ENCODE measurements at places on chromosomes 1 and 21.

GRCh38 chr1:192010406-192010805 lies 147.9 kb upstream of the RGS18 start:
- no peak for DNase-seq

GRCh38 chr1:41856151-41856943 lies 62.4 kb downstream of the HIVEP3 start:
- DNase-seq, result no peak

GRCh38 chr21:28687586-28687985 lies 305.1 kb downstream of the LTN1 start:
- DNase-seq, result no peak

DNA sequence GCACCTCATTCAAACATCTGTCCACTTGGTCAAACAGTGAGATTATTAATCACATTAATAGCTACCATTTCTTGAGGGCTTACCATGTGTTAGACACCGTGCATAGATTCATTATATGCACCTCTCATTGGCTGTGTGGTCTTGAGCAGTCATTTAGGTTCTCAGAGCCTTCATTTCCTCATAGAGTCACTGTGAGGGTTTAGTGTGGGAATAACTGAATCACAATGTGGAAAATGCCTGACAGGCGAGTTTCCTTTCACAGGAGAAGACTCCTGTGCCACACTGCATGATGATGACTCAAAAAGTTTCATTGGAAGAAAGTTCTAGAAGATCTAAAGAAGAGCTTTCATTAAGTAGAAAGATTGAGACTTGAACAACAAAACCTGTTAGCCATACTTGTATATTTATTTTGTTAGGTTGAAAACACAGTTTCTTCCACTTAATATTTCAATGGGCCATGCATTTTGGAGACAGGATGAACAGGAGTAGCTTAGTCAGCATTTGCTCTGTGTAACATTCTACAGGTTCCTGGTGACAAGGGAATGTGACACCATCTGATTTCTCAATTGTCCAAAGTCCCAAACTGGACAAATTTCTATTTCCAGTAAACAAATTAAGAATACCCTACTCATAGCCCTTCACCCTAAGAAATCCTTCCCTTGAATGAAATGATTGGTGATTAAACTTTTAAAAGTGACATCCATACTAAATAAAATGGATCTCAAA lies 45.7 kb downstream of the FYB2 start:
- no peak for DNase-seq

DNA sequence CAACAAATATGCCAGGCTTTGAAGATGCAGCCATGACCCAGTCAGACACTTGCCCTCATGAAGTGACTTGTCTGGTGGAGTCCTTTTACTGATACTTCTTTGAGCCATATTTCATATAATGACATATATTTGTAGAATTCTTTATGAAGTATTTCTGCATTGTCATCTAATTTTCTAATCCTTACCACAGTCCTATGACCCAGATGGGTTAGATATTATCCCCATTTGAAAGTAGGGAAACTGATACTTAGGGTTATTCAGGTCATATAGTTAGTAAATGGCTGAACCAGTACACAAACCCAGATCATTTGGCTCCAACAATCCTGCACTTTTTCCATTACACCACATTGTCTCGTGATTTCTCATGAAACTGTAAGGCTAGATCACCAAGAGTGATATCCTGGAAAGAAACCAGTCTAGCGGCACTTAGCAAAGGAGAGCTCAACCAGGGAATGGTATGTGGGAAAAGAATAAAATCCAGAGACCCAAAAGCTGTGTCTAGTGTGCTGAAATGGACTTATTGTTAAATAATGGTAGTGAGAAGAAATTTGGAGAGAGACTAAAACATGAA lies 49.6 kb downstream of the ZFYVE9 start:
- DNase-seq, result no peak

DNA sequence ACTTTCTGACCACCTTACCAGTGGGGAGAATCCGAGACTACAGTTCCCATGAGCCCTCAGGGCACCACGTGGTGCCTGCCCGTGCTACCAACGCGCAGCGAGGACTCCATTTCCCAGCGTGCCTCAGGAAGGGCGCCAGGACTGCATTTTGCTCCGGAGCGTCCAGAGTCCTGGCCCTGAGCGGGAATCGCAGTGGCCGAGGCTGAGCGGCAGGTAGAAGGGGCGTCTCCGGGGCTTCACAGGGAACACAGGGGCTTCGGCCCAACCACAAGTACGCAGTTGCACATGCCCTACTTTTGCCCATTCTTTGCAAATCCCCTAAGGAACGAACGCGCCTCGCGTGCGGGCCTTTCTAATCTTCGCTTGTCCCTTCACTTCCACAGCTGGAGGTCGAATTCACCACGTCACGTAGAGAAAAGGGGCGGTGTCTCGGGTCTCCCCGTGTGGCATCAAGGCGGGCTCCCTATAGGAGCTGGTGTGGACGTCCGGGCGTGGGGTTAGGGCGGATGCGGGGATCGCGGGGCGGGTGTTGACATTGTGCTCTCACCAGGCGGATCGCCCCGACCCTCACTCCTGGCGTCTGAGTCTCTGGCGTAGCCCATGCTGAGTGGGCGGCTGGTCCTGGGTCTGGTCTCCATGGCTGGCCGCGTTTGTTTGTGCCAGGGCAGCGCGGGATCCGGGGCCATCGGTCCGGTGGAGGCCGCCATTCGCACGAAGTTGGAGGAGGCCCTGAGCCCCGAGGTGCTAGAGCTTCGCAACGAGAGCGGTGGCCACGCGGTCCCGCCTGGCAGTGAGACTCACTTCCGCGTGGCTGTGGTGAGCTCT lies at the start of gene BOLA1:
Gene BOLA1, plus strand, starts transcription at position 109 of the 825 bp plus-strand sequence. Its CDS starts 492 bp downstream, at position 601.
- DNase-seq, result peak; percentile 88

DNA sequence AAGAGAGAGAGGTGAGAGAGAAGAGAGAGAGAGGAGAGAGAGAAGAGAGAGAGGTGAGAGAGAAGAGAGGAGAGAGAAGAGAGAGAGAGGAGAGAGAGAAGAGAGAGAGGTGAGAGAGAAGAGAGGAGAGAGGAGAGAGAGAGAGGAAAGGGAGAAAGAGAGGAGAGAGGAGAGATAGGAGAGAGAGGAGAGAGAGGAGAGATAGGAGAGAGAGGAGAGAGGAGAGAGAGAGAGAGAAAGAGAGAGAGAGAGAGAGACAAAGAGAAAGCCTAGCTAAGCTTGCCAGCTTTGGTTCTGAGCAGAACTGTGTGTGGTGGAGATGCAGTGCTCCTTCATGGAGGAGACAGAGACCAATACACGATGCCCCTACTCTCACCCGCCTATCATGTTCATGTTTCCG lies 99.1 kb upstream of the KCNA3 start:
- DNase-seq, result no peak

GRCh38 chr1:203985044-203985443 lies 87.9 kb upstream of the SOX13 start:
- DNase-seq, result no peak

GRCh38 chr21:44800971-44801467 lies 601 bp downstream of the UBE2G2 start:
- DNase-seq, result peak; percentile 49

GRCh38 chr1:20625176-20626097 lies 7.8 kb upstream of the PINK1 start:
- no peak for DNase-seq

- DNase-seq, result no peak
Measured at GRCh38 chr1:55860326-55860725, 645.2 kb upstream of the USP24 start.

GRCh38 chr1:2193514-2194281 lies 874 bp downstream of the FAAP20 start:
- DNase-seq, result no peak

DNA sequence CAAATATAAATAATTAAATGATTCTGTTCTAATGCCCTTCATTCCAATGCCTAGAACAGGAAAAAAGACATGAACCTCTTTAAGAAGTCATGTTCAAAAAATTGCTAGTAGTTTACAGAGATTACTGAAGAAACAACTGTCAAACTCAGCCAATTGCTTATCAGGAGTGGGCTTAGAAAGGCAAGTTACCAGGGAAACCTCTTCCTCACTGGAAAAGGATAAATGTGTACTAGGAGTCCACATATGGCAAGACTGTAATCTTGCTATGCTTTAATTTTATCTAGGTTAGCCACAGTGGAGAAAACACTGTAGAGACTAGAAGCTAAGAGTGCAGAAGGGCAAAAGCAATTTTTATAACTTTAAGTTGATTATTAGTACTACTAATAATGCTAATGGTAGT lies 42.1 kb upstream of the DEPDC1 start:
- no peak for DNase-seq

DNA sequence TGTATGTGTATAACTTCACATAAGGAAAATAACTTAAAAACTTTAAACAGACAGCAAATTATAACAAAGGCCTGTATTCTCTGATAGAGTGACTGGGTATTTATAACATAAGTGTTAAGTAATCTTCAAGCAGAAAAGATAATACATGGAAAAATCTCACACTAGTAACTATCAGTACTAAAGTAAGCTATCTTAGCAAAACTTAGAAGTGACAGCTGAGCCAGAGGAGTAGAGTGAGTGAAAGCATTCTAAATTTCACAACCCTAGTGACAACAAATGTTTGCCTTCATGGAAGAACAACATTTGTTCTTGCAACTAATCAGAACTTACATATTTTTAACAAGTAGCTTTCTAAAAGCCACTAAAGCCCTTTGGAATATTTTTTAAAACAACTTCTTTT lies 74.5 kb upstream of the B3GALT2 start:
- DNase-seq, result no peak

DNA sequence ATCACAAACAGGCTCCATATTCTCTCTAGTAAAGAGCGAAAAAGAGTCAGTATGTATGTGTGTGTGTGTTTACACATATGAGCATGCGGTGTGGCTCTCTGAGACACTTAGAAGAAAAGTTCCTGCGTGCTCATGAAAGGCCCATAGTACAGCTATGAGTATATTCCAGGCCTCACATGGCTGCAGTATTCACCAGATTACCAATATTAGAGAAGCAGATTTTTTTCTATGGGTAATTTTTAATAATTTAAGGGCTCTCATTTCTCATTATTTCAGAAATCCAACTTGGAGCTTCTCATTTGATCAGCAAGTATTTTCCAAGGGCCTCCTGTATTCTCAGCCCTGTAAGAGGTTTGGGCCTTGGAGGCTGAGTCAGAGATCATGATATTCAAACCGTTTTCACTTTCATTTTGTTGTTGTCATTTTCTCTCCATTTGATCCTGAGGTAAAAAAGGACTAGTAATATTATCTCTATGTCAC lies 232.9 kb upstream of the SGIP1 start:
- peak; percentile 38 for DNase-seq

DNA sequence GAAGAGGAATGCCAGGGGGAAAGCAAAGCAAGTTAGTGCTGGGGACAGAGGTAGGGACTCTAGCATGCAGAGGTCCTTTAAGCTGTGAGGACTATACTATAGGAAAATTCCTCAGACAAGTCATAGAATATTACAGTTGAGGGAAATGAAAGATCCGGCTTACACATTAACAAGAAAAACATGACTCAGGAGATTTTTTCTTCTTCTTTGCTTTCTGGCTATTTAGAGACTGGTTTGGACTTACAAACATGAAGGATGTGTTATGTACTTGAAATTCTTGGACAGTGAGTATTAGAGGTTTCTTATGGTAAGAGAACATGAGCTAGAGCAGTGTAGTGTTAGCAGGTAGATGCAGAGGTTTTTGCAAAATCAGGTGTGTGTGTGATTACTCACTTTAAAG lies 24.9 kb downstream of the USP25 start:
- no peak for DNase-seq

DNA sequence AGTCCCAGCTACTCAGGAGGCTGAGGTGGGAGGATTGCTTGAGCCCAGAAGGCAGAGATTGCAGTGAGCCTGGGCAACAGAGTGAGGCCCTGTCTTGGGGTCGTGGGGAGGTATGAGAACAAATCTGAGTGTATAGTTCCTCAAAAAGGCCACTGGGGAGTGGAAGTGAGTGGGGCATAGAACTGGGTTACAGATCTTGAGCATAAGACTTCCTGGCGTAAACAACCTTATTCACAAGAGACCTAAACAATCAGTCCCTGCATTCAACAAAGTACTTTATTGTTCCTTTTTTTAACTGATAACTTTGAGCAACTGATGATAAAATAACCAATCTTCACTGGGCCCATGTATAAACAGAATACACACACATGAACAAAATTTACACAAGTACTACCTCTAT lies 72.7 kb upstream of the MUTYH start:
- DNase-seq, result no peak

- no peak for DNase-seq
Measured at GRCh38 chr21:43034101-43034500, 41.5 kb downstream of the CBS start.

- no peak for DNase-seq
Measured at GRCh38 chr1:227757781-227758180, 22.5 kb downstream of the SNAP47 start.

GRCh38 chr1:200183637-200184036 lies 156.1 kb downstream of the NR5A2 start:
- DNase-seq, result no peak

GRCh38 chr1:176847052-176847451 lies 317.5 kb downstream of the ASTN1 start:
- no peak for DNase-seq

DNA sequence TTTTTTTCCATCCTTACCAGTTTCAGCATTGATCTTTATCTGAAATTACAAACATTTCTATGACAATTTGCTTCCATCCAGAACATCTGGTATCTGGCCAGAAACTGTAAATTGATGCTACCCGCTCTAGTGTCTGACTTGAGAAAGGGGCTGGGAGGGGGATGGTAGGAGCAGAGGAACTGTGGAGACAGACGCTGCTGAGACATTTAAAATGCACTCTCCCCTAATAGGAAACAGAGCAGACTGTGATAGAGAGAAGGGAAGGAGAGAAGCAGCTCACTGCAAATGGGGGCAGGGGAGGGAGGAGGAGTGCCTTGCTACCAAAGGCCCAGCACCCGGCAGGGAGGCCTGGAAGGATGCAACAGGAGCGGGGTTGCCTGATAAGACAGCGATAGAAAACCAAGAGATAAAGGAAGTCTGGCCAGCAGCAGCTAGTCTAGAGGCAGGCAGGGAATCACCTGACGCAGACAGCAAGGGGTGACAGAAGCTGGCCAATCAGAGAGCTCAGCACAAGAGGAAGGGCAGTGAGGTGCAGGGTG lies 195.5 kb upstream of the NFIA start:
- no peak for DNase-seq

- DNase-seq, result no peak
Measured at GRCh38 chr1:230752407-230752806, 5.2 kb downstream of the CAPN9 start.

DNA sequence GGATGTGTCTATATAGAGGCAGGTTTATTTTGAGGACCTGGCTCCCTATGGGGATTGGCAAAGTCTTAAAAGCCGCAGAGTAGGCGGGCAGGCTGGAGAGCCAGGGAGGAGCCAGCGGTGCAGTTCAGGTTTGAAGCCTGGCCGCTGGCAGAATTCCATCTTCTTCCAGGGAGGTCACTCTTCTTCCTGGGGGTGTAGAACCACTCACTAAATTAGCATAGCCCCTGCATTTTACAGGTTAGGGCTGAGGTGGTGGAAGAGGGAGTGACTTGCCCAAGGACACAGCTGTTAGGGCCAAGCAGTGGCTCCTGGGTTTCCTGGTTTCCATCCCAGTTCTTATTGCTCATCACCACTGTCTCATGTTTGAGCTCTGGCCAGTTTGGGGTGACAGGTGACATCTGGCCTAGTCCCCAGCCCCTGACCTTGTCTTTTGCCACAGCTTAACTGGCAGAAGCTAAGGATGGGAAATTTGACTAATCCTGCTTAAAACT lies 1.4 kb downstream of the PINK1 start:
- DNase-seq, result no peak

- no peak for DNase-seq
Measured at GRCh38 chr1:66699213-66699612, 53.0 kb upstream of the DYNLT5 start.

GRCh38 chr1:116514708-116515525 lies 55.9 kb downstream of the CD58 start:
- DNase-seq, result peak; percentile 71

Measured in activated CD4-positive, alpha-beta T cell treated with anti-CD3 and anti-CD28 coated beads, Interleukin-2, amount 10 ng/mL, durations not matched to agents 7 days and 5 days (primary cell).